CD4-positive, alpha-beta T cell treated with Interleukin-17A for 4 hours (primary cell): ENCODE measurements at places on chromosomes 5 and 9.

- DNase-seq, result peak; percentile 45
These were observed 6.5 kb upstream of the RICTOR start for GRCh38 chr5:39080597-39081204.

DNA sequence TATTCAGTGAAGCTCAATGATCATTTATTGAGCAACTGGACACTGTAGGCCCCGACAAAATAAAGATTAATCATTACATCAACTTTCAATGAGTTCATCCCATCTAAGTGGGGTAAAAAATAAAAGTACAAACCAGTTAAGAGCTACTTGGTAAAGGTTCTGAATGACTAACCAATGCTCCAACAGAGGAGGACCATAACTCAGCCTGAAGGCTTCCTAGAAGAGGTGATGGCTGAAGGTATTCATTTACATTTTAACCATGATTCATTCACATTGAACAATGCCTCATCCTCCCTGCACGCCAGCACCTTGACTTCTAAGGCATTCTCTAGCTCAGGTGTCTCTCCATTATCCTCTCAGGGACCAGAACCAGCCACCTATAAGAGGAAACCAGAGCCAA lies 201.4 kb downstream of the ZNF462 start:
- DNase-seq, result no peak

DNA sequence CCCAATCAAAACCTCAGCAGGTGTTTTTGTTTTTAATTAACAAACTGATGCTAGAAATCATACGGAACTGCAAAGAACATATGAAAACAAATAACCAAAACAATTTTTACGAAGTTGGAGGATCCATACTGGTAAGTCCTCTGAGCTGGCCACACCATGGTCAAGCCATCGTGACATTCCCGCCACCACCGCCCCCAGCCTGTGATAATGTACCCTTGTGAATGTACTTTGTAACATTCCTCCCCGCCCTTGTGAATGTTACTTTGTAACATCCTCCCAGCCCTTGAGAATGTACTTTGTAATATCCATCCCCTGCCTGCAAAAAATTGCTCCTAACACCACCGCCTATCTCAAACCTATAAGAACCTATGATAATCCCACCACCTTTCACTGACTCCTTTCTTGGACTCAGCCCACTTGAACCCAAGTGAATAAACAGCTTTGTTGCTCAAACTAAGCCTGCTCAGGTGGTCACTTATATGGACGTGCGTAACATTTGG lies 63.3 kb downstream of the RAPGEF6 start:
- no peak for DNase-seq

DNA sequence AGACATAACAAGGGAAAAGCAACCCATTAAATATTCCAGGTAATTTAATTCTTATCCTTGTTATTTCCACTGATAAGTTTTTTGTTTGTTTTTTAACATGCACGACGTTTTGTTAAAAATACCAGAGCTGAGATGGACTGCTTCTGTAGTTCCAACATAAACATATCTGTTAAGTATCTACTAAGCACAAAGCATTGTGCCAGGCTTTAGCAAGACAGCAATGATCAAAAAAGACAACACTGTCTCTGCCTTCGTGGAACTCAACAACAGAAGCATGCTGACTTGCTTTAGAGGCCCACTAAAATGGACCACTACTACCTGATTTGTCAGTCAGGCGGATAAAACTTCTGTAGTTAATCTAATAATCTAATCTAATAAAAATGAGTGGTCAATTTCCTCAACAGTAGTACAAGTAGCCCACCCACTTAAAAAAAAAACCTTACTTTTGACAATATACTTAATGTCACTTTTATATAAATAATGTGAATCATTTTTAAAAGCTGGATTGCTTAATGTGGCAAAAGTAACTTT lies 3.1 kb downstream of the RAB14 start:
- no peak for DNase-seq

DNA sequence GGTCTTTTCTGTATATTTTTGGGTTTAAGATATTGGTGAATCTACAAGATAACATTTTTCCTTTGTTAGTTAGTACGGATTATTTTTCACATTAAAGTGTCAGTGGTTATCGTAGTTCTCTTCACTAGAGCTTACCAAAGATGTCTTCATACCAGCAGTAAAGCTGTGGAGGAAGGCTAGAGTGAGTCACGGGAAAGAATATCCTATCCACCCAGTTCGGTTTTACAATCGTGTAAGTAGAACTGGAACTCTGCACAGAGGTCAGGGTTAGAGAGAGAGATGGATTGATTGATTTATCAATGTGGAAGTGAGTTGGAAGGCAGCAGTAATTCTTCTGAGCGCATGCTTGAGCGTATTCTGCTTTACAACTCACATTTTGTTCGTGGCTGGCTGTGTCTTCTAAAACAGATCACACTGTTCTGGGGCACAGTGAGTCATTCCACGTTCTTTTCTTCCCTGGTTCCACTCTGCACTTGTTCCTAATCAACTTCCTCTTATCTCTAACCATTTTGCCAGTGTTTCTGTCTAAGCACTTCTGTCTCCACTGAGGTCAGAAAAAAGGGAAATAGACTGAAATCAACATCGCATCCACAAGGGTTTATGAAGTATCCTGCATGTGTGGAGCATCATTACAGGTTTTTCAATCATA lies 86.5 kb upstream of the ARRDC3 start:
- DNase-seq, result no peak

- DNase-seq, result no peak
These were observed 1.0 kb upstream of the TLE1 start for GRCh38 chr9:81690251-81690851.

GRCh38 chr5:38782180-38782835 lies 63.5 kb upstream of the OSMR start:
- DNase-seq, result no peak

DNA sequence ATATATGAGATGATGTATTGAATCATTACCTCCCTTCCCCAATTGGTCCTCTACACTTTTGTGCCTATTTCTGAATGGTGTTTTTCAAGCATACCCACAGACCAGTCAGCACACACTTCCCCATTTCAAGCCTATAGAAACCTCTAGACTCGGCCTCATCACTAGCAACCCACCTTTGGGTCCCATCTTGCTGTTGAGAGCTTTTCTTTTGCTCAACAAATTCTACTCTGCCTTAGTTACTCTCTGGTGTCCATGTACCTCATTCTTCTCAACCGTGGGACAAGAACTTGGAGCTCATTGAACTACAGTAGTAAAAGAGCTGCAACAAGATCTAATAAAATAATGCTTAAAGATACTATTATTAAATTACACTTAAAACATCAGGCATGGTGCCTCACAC lies 49.0 kb upstream of the KDM4C start:
- no peak for DNase-seq

DNA sequence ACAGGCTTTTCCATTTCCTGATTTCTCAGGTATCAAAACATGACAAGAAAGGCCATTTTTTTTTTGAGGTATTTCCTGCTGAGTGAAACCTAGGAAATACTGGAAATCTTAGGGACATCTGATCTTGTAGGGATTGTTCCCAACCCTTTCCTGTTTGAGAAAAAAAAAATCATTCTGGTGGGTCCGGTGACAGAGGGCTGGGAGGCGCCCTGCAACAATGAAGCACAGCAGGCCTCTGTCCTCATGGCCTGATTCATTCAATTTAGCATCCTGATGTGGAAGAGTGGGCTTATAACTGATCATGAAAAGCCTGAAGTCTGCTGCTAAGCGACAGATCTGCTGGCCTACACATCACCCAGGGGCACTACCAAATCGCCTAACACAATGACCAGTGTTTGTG lies 3.0 kb upstream of the C9orf153 start:
- DNase-seq, result no peak

GRCh38 chr5:24566933-24567332 lies 77.8 kb downstream of the CDH10 start:
- DNase-seq, result no peak

DNA sequence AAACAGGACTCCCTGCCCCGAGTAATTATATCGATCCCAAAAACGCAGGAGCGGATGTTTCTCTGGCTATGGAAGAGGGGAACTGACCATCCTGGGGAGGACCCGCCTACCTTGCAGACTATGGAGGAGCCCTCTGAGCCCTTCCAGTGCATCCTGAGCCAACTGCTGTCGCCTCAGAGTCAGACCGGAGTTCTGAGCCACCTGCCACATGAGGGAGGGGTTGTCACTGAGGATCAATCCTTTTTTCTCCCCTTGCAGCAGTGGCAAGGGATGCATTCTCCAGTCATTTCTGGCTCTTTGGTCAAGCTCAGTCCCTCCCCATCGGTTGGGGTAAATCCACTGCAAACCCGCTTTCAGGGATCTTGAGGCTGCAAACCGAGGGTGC lies 709 bp downstream of the FANCG start:
- DNase-seq, result no peak

DNA sequence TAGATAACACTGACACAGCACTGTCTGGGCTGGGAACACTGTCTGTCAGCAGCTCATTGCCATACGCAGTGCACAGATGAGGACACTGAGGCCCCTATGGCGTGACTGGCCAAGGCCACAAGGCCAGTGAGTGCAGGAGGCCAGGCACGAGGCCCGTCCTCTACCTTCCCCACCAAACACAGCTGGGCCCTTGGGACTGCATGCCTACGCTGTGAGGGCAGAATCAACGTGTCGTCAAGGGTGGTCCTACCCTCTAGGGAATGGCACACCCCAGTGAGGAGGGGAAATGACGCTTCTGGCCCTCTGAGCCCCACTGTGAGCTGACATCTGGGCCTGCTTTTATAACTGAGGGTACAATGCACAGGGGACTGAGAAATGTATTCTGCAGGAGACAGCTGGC lies 42.1 kb upstream of the SLC25A51 start:
- no peak for DNase-seq

- no peak for DNase-seq
These were observed 55.7 kb downstream of the THBS4 start for GRCh38 chr5:80090884-80091166.

GRCh38 chr5:123807177-123807945 lies 295.4 kb downstream of the CSNK1G3 start:
- no peak for DNase-seq

DNA sequence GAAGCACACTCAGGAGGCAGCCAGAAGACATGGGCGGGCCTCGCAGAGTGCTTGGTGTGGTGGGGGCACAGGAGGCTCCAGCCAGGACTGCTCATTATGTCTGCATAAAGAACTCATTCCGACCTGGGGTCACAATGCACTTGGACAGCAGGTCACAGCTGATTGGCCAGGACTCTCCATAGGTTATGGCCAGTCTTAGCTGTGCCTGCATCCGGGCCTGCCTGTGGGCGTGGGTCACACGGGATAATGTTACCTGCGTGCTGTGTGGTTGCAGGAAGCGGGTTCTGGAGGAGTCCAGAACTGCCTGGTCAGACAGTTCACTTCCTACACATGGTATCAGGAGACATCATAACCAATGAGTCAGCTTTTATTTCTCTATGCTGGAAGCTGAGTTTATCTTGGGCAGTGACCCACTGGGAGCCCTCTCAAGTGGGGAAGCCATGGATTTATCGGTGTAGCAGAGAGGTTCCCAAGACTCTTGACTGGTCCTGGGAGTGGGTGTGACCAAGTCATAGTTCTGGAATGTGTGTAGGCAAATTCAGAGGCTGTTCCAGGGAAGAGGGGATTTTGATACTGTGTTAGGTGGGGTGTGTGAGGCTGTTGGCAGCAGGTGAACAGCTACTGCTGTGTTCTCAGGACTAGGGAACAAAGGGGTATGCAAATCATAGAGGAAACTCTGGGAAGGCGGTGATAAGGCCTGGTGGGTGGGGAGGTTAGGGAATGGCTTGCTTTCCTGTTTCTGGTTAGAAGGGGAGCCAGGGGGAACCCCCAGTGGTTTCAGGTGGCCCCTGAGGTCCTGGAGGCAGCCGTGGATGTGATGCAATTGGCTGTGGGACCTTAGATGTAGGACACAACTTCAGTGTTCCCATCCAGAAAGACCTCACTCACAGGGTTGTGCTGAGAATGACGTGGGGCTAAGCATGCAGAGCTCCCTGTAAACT lies 51.3 kb downstream of the ARHGEF37 start:
- no peak for DNase-seq

DNA sequence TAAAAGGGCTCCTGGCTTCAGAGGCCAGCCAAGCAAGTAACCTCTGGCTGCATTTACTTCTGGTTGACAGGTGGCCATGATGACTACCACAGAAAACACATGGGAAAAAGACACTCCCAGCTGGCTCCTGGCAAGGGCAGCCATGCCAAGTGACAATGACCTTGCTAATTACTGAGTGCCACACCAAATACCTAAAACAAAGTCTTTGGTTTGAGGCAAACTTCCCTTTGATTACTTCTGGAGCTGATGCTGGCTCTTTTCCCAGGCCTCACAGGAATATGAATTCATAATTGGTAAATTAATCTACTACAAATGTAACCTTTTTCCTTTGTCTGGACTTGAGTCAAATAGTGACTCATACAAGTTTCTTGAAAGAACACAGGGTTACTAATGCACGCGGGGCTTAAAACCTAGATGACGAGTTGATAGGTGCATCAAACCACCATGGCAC lies 61.0 kb downstream of the LPAR1 start:
- no peak for DNase-seq

DNA sequence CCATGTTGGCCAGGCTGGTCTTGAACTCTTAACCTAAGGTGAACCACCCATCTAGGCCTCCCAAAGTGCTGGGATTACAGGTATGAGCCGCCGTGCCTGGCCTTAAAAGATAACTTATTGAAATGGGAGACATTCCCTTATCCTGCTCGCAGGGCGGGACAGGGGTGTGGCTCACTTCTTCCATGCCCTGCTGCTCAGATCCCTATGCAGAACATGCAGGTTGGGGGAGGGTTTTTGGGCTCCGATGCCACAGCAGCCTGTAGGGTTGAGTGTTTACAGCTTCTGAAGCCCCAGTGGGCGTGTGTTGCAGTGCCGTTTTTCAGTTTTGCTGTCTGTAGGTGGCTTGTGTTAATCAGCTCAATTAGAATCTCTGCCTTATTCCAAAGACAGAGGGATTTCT lies 108.0 kb upstream of the BRINP1 start:
- DNase-seq, result no peak

DNA sequence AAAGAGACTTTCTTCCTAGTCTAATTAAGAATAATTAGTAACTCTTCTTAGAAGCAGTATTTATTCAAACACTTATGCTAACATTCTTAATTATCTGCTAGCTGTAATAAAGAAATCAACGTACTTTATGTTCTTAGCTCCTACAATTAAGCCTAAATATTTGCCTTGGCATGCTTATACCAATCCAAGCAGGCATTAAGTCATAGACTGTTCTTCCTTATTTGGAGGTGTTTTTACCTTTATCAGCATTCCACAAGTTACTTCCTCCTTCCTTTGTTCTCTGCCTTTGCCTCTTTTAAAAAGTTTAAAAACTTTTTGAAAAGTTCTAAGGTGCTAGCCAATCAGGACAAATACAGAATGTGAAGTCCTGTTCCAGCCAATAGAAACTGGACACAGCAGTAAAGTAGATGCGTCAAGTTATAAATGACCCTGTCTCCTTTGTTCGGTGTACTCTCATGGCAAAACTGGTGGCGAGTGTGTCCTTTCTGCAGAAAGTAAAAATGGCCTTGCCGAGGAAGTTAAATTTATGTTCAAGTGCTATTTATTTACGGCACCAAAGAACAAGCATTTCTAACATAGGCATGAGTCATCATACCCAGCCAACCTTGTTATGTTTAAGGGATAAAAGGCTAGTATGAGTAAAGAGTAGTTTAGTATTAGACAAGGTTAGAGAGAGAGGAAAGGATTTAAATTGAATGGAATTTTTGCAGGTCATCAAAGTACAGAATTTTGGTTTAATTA lies 58.6 kb downstream of the GPBP1 start:
- no peak for DNase-seq

GRCh38 chr9:132943651-132944293 lies 644 bp downstream of the TSC1 start:
- no peak for DNase-seq
